ENCODE measurements at places on chromosomes 7 and 10.

DNA sequence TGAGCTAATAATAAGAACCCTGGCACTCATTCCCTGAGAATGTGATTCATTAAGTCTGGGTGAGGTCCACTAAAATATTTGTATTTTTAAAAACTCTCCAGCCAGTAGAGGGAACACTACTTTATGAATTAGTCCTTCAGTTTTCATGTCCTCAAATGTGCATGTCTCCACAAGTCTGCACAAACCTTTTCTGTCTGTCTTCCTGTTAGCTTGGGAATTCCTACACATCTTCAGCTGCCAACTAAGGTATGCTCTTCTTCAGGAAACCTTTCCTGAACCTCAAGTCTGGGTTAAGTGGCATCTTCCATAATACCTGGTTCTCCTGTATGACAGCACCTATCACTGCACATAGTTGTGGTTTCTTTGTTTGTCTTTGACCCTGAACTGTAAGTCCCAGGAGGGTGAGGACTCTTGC is 119.6 kb upstream of the MKX start:
- no peak for DNase-seq

DNA sequence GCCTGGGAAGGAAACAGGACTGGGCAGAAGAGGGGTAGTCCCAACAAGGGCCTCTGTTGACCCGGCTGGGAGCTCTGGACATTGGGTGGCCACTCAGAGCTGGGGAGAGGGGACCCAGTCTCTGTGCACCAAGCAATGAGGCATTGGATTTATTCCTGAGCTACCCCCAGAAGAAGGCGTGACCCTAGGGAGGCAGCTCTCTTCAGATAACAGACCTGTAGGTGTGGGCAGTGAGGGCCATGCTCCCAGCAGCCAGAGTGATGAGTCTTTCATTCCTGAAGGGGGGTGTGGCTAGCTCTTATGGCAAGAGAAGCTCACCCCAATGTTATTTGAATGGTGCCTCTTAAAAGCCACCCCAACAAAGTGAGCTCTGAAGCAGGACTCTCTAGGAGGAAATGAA is 20.4 kb downstream of the TEX36 start:
- no peak for DNase-seq

DNA sequence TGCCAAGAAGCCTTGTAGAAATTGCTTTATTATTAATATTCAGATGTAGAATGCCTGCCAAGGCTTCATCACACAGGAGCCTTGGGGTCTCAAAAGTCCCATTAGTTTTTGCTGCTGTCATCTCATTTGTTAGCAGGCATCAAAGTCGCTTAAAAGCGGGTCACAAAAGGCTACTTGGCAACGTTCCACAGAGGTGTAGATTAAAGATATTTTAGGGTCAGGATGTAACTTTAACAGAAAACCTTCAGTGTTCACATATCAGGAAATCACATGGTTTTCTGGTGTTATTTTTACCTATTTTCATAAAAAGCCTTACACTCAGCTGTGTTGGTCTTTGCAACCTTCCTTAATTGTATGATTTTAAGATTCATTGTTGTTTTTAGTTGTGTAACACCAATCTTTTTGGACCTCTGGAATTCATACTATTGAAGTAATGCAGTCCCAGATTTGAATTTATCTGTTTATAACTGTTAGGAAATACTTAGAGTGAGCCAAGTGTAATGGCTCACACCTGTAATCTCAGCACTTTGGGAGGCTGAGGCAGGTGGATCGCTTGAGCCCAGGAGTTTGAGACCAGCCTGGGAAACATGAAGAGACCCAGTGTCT is 65.3 kb downstream of the TET1 start:
- no peak for DNase-seq

- no peak for DNase-seq
These were observed 48.6 kb downstream of the NCAPG2 start for GRCh38 chr7:158655931-158656441.

DNA sequence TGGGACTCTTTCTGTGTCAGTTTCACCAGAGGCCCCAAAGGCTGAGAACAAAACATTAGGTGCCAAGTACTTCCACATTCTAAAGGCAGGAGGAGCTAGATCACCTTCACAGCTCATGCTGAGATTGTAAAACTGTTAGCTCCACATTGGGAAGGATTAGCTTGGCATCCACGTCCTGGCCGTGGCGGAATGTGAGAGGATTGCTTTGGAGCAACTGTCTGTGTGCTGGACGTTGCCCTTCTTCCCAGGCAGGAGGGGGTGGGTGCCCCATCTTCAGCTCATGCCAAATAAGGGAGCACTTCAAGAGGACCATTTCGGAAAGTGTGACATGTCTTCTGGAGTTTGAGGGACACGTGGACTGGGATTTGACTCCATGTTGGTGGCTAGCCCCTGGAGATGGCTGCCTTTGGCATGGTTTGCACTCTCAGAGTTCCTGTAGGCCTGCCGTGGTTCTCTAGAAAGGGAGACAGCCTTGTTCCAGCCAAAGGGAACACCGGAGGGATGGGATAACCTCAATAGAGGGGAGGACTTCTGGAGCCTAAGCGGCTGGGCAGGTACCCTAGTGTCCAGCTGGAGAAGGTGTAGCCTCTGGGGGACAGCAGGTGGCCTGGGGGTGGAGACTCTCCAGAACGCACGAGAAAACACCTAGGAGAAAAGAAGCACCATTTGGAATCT is 19.9 kb upstream of the FMC1 start:
- DNase-seq, result no peak

- no peak for DNase-seq
These were observed 143.2 kb downstream of the WNT2 start for GRCh38 chr7:117179701-117180100.

GRCh38 chr10:97494863-97495506 is 3.2 kb downstream of the MMS19 start:
- no peak for DNase-seq

DNA sequence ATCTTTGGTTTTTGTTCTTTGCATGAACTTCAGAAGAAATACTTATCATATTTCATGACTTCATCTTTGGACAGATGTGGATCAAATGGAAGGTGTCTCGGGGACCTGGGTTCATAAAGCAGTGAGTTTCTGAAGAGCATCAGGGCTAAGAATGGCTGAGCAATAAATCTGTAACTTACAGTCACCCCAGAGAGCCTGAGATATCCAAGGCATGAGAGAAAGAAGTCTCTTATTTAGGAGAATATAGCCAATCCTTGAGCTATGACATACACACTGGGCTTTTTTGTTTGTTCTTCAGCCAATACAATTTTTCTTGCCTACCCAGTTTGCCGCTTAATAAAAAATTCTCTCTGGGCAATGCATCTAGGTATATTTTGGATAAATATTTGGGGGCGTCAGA is 252.6 kb upstream of the INHBA start:
- no peak for DNase-seq

- DNase-seq, result no peak
These were observed 127.8 kb upstream of the PPIF start for GRCh38 chr10:79219322-79219957.

- DNase-seq, result no peak
These were observed 16.0 kb upstream of the SLC29A3 start for GRCh38 chr10:71302874-71303568.

DNA sequence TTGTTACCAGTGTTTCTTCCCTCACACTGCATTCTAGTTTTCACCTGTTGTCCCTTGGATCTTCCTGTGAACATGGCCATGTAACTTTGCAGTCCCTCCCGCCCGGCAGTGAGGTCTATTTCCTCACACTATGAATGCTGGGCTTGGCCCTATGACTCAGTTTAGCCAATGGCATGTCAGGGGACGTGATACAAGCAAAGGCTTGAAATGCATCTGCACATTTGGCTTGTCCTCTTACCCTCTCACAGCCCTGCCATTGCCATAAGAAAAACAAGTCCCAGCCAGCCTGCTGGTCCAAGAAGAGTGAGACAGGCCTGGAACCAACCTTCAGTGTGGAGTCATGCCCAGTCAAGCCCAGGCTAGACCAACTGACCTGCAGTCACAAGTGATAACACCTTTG is 17.1 kb upstream of the EZH2 start:
- DNase-seq, result no peak
